AG04449 (cell line): ENCODE measurements at places on chromosomes 3 and 15.

GRCh38 chr3:141421186-141421585 is 52.9 kb downstream of the ZBTB38 start:
- DNase-seq, result no peak

DNA sequence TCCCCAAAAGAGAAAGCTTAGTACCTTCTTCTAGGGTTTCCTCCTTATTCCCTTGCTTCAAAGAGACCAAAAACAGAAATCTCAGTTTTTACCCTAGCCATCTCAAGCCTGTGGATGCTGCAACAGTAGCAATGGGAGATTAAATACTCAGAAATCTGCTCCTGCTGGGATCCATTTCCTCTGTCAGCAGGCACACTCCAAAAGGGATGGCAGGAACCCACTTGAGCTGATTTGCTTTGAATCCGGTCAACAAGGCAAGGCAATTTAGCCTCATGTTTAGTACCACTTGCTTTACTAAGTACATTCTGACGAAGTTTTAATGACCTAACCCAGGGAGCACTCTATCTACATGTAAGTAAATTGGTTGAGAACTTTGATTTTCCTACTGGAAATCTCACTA is 590.0 kb upstream of the ADAMTS9 start:
- DNase-seq, result no peak

DNA sequence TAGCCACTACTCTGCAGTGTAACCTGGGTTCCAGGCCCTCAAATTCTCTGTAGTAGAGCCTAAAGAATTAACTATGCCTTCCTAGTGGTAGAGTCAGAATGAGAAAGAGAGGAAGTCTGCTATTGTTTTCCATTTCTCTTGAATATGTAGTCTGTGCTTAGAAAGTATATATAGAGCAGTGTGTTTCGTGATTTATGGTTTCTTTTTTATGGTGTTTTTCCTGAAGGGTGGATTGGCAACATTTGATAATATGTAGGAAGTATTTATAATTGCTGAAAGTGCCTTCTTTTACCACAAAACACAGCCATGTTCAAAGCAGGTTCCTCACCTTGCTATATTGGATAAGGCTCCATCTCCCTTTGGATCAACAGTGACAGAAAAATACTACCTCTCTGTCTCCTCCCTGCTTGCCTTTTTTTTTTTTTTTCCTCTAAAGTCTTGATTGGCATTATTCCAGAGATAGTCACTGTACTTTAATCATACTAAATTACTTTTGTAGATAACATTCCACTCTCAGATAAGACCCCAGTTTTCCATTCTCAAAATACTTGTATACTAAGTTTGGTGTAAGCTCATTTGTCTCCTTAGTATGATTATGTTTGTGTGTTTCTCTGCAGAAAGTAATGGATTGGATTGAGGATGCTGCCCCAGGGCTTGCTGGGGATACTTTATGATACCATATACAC is 47.8 kb downstream of the IQGAP1 start:
- no peak for DNase-seq

DNA sequence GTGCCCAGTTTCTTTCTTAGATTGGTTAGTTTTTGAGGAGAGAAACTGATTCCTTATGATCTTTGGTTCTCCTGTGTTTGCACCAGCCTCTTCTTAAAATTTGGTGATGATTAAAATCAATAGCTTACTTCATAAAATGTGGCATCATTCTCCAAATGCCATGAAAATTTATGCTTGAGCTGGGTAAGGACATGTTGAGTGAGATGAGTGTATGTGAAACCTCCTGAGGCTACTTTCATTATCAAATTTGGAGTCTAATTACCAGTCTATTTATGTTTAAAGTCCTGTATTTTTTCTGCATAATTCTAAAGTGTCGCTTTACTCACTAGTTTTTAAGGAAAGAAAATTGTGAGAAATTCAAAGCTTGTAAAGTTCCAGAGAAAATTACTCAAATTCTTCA is 102.1 kb downstream of the DIPK2A start:
- no peak for DNase-seq

DNA sequence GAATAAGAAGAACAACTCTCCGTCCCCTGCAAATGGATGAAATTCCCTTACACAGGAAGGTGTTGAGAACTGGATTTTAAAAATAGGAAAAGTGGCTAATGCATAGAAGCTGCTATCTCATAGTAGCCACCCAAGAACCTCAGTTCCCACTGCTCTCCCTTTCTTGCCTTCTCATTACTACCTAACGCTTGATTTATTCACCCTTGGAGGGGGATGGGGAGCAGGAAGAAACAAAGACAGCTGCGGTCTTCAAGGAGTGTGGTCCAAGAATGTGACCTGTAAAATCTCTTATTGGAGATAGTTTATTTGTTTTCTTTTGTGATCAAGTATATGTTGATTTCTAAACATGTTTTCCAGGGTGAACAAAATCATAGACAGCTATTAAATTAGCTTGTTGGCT is 274.1 kb upstream of the CTNNB1 start:
- no peak for DNase-seq

DNA sequence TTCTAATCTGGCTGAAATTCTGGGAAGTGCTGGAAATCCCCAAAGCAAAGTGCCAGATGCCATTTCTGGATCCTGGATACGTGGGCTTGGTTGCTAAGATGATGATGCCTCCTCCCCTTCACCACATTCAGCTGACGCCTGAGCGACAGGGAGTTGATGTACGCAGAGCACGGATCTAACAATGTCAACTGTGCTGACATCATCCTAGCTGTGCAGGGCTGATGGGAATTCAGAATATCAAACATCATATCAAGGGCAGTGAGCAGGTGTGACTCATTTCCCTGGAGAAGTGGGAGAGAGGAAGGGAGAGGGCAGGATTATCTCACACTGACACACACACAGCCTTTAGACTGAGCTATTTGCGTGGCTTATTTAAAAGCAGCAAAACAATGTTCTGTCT is 92.6 kb upstream of the ZBTB20 start:
- DNase-seq, result peak; percentile 92
